Activated T-cell treated with anti-CD3 and anti-CD28 coated beads, Interleukin-2, amount 50 U/mL, for 72 hours (primary cell): ENCODE measurements at places on chromosomes 4 and X. TPM values are rescaled to one million over a fixed set of nuclear protein-coding genes. Genes with fewer than 3 reads are reported as not detected.
A peak's percentile ranks its signal among the peaks of the same experiment; 100 is the strongest.

AFM gene
- not detected for total RNA-seq

SOWAHD gene
- 0.50 TPM for total RNA-seq

SPATA4 gene
- total RNA-seq: not detected

THAP9 gene
- total RNA-seq: 4.4 TPM

PABPC1L2A gene
- not detected for total RNA-seq

SLC6A14 gene
- not detected for total RNA-seq

CORIN gene
- 0.29 TPM for total RNA-seq

GRCh38 chrX:15336023-15336413 lies 695 bp upstream of the PIGA start:
- DNase-seq: peak; percentile 38

SPANXA2 gene
- not detected for total RNA-seq

GRCh38 chr4:157185363-157185762 lies 35.2 kb upstream of the GRIA2 start:
- DNase-seq: no peak

- DNase-seq: no peak
These were observed 57.2 kb upstream of the SH3RF1 start for GRCh38 chr4:169327951-169328350.

DNA sequence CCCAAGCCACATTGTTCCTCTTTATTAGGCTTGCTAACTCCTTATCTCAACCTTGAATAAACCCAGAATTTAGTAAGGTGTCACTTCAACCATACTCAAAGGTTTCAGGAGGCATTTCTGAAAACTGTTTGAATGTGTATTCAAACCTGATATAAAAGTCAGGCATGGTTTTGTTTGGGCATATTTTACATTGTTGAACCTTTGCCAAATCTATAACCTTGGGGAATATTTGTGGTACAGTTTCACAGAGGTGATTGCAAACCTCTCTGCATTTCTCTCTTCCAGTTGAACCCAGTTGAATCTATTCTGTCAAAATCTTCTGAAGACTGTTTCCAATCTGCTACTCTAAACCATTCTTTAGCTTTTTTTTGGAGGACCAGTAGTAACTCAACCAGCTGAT lies 409.0 kb downstream of the TECRL start:
- no peak for DNase-seq

DNA sequence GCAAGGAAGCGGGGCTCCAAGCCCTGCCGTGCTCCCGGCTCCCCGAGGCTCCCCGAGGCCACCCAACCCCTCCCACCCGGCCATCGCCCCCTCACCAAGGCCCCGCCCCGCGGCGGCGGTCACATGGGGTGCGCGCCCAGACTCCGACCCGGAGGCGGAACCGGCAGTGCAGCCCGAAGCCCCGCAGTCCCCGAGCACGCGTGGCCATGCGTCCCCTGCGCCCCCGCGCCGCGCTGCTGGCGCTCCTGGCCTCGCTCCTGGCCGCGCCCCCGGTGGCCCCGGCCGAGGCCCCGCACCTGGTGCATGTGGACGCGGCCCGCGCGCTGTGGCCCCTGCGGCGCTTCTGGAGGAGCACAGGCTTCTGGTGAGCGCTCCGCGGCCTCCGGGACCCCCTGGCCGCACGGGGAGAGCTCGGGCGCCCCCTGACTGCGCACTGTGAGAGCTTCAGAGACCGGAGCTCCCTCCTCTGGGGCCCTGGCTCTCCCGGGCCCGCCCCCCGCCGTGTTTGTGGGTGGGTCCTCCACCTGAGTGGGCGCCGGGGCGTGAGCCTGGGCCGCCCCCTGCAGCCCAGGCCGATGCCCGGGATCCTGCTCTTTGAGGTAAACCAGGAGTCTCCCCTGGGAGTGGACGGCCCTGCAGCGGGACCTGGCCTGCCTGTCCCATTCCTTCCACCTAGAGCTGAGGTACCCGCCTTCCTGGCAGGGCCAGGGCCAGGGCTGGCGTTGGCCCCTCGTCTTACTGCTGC lies at the start of gene IDUA:
Gene IDUA, plus strand, starts transcription at position 166 of the 745 bp plus-strand sequence. Its CDS starts 41 bp downstream, at position 207.
- peak; percentile 90 for DNase-seq

CT45A1 gene
- total RNA-seq: not detected

- DNase-seq: no peak
These were observed 7.6 kb upstream of the USP53 start for GRCh38 chr4:119204916-119205315.

DNA sequence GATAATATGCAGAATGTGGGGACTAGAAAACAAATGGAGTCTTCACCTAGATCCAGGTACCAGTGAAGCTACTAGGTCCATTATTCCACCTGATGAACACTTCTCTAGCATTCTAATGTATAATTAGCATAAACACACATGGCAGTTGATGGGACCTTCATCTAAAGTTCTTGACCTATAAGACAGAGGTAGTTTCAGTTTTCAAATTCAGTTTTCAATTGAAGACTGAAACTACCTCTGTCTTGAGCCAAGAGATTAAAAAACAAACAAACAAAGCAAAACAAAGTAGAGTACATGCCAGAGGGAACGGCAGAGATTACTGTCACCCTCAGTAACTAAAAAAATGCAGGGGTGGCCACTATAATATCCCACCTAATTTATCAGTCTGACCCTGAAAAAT lies 199.9 kb upstream of the NEIL3 start:
- DNase-seq: no peak

- DNase-seq: no peak
These were observed 41.6 kb downstream of the NDNF start for GRCh38 chr4:121030711-121031110.

P2RY4 gene
- total RNA-seq: 0.69 TPM

GRCh38 chr4:57043347-57044251 lies 64.9 kb downstream of the POLR2B start:
- no peak for DNase-seq

DNA sequence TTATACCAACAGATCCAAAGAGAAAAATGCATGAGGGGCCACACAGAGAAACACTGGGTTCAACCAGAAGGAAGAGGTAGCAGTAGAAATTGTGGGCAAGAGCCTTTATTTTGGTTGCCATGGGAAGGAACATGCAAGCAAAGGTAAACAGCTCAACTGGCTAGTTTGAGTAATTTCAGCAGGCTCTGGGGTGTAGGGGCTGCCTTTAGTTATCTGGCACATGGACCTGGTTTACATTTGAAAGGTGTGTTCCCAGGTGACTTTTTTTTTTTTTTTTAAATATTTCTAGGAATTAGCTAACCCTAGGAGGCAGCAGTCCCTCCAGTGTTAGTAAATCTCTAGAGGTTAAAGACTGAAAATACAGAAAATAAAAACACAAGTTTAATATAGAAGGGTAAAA lies 481.9 kb downstream of the ACTRT1 start:
- no peak for DNase-seq

GUCY2F gene
- not detected for total RNA-seq

- DNase-seq: no peak
These were observed 2.6 kb downstream of the PGK1 start for GRCh38 chrX:78106651-78106986.

GUCY1B1 gene
- total RNA-seq: 0.60 TPM

DNA sequence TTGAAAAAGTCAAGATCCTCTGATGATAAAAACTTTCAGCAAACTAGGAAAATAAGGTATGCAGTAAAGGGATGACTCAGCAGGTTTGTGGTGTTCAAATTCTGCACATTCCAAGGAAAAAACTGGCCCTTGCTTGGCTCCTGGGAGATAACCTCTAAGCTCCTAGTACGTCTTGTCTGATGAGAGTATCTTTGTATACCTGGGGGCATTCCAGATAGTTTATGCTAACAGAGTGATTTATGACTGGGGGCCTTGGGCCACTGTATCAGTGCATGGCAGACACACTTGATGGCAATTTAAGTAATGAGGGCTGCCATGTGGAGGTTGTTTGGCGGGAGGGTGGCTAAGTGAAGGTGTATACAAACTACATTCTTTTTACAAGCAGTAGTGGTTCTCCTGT lies 56.9 kb downstream of the NSG1 start:
- no peak for DNase-seq

DNA sequence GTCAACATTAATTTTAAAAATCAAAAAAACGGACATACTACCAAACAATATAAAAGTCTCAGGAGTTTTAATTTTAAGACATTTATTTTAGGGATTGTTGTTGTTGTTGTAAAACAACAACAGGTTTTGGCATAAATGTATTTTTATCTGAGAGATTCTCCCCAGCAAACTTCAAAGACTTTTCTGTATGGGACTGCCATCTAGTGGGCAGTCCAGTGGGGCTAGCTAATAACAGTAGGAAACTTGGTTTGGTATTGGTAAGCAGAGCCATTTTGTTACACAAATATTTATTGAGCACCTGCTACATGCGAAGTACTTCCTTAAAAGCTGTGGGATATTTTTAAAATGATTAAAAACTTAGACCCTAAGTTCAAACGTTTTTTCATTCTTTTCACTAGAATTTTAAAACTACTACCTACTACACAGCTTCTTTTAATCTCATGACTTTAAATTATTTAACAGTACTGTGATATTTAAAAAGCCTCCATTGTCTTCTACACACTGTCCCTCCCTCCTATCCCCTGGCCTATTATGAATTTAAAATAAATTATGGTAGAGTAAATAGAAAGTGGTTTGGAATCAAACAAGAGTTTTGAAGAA lies 1028.4 kb upstream of the INTU start:
- no peak for DNase-seq

DNA sequence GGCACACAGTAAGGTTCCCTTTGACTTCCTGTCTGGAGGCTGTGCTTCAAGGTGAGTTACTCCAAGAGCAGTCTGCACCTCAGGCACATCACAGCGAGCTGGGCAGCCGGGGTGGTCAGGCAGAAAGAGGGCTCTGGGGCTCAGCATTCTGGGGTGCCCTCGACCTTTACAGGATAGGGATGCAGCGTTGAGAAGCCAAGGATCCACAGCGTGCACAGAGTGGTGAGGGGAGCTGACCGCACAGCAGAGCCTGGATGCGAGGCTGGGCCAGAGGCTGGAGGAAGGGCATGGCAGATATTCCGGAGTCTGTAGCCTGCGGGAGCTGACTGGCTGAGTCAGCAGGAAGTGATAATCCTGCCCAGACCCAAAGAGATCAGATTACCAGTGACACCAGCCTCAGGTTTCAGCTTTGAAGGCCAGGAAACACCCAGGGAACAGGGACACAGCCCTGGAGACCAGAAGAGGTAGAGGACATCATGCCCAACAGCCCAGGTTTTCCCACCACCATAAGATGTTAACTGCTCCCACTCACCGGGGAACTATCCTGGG lies 38.4 kb upstream of the PDLIM3 start:
- no peak for DNase-seq

GRCh38 chr4:2871911-2872310 lies 28.3 kb downstream of the ADD1 start:
- DNase-seq: no peak

GRCh38 chr4:96913441-96914080 lies 1073.7 kb downstream of the PDHA2 start:
- no peak for DNase-seq

GRCh38 chr4:26938516-26938915 lies 77.9 kb downstream of the STIM2 start:
- no peak for DNase-seq

CCNI gene
- total RNA-seq: 343 TPM

DNA sequence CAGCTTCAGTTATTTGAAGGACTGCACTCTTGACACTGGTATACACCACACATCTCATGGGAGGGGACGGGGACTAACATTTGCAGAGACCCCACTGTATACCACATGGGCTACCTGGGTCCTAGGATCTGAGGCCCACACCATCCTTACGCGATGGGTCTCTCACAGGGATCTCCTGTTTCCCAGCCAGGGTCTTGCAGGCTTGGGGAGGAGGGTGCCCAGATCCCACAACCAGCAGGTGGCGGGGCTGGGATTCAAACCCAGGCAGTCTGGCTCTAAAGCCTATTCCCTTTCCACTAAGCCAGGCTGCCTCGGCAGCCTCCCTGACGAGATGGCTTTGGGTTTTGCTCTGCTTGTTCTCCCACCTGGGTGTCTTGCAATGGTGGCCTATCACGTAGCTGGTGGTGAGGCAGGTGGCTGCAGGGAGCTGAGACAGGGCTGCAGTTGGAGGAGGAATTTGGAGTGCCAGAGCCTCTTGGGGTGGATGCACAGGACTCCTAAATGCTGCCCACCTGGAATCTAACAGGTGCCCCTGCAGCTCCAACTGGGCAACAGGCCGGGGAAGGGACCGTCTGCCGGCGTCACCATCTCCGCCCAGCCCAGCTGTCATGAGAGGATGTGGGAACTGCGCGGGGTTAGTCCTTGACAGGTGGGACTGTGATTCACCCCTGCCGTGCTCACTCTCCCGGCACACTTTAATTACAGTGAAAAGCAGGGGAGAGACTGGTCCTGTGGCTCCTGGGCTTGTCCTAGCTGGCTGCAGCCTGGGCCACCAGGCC lies 110.7 kb downstream of the PSAPL1 start:
- peak; percentile 17 for DNase-seq

DNA sequence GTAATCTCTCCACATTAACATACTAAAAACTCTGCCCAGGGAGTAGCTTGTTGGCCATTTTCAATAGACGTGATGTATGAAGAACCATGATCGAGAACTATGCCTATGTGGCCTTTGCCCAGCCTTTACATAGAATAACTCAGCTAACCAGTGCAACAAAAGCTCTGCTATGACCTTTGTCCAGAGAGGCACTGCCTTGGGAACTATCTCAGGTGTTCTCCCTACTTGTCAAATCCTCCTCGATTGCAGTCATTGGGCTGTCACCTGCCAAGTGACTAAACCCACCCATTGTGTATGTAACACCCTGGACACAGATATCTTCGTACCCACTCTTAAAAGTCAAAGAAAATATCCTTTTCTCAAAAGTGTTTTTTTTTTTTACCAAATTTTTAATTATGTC lies 610.3 kb upstream of the GALNTL6 start:
- DNase-seq: no peak

GRCh38 chr4:80173401-80173800 lies 23.9 kb upstream of the PRDM8 start:
- peak; percentile 65 for DNase-seq

DNA sequence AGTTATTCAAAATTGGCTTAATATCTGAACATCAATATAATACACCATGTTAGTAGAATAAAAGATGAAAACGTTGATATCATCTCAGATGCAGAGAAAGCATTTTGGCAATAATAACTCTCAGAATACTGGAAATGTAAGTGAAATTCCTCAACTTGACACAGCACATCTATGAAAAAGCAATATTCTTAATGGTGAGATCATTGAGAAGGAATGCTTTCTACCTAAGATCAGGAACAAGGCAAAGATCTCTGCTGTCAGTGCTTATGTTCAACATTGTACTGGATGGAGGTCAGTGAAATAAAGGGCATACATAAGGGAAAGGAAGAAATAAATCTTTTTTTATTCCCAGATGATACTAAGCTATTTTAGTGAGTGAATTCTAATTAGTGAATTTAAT lies 40.6 kb downstream of the MRPL1 start:
- no peak for DNase-seq

DNA sequence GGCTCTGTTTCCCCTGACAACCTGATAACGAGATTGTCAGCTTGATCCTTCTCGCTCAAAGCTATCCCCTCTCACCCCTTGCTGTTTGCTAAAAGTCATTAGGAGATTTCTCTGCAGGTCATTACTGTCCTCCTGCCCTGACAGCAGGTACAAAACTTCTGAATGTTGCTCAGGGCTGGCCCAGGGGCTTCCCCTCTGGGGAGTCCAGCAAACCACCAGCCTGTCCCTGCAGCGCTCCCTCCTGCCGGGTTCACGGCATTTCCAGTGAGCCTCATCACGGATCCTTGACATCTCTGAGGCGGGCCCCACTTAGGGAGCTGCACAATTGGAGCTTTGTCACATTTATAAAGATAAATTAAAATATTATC lies 5.2 kb upstream of the SORCS2 start:
- no peak for DNase-seq
